Peyer's patch (tissue), 4 donors: ENCODE measurements at places on chromosomes 16 and 17. TPM values are rescaled to one million over a fixed set of nuclear protein-coding genes. Genes with fewer than 3 reads are reported as not detected.

VMP1 gene
- 324 TPM for total RNA-seq

GHDC gene
- 26.3 TPM for total RNA-seq

TEFM gene
- total RNA-seq = 25.9 TPM

GRCh38 chr16:16828913-16829398, 450.0 kb downstream of the NPIPA7 start:
- DNase-seq = no peak

- DNase-seq = no peak
Observed at GRCh38 chr17:2687074-2687418, 24.5 kb downstream of the CLUH start.

GRCh38 chr17:55735731-55736405, 13.2 kb upstream of the TMEM100 start:
- DNase-seq = peak; percentile 39

DNA sequence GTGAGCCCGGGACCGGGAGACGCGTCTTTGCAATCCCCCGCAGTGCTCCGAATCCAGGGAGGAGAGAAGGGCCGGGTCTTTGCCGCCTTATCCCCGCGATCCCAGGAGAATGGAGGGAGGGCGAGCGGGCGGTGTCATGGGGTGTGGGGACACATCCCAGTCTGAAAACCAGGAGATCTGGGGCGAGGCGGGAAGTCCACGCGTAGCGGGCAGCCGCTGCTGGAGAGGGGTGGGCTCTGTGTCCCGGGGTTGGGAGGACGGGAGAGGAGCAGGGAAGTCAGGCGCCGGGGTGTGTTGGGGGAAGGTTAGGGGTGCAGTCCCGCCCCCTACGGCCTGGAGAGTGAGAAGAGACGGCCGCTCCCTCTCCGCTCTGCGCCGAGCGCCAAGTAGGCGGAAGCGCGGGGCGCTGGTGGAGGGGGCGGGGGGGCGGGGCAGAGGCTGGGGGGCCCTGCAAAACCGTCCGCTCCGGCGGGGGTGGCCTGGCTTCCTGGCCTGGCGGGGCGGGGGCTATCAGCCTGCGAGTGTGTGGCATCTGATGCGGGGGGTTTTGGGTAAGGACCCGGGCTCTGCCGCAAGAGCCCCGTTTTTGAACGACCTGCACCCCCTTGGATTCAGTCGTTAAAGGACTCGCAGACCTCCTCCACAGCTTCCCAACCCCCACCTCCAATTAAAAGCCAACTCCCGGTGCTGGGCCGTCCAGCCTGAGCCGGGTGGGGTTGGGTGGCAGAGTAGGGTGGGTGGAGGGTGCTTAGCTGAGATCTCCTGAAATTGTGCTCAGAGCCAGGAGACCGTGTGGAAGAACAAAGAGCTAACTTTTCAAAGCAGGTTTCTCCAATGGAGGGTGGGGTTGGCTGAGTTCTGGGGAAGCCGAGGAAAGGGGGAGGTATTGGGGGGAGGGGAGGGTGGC, 654 bp downstream of the LASP1 start:
- DNase-seq = peak; percentile 88

DNA sequence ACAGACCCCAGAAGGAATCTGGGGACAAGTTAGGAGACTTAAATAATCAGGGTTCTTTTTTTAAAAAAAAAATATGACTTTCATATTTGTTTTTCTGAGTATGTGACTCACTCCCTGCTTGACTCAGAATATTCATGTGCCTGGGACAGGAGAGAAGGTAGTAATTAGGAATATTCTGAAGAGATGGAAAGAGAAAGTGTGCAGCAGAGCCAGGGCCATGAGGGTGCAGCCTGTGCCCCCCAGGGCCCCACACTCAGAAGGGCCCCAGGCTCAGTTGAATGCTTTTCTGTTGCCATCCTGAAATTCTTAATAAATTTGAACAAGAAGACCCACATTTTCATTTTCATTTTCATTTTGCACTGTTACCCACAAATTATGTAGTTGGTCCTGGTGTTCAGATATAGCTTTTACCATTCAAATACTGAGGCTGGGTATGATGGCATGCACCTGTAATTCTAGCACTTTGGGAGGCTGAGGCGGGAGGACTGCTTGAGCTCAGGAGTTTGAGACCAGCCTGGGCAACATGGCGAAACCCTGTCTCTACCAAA, 11.5 kb upstream of the LONP2 start:
- DNase-seq = no peak

GRCh38 chr17:57916925-57917858, 38.0 kb downstream of the CUEDC1 start:
- peak; percentile 70 for DNase-seq

GRCh38 chr16:87740909-87741424, 24.8 kb downstream of the KLHDC4 start:
- DNase-seq = no peak
